H9 (cell line): ENCODE measurements at places on chromosomes 7 and 10. TPM values are rescaled to one million over a fixed set of nuclear protein-coding genes. Genes with fewer than 3 reads are reported as not detected.
A peak's percentile ranks its signal among the peaks of the same experiment; 100 is the strongest.

The CYP26C1 gene
- total RNA-seq = 0.42 and 0.79 TPM in 2 replicates

The CFAP69 gene
- 2.5 and 2.9 TPM in 2 replicates for total RNA-seq

DNA sequence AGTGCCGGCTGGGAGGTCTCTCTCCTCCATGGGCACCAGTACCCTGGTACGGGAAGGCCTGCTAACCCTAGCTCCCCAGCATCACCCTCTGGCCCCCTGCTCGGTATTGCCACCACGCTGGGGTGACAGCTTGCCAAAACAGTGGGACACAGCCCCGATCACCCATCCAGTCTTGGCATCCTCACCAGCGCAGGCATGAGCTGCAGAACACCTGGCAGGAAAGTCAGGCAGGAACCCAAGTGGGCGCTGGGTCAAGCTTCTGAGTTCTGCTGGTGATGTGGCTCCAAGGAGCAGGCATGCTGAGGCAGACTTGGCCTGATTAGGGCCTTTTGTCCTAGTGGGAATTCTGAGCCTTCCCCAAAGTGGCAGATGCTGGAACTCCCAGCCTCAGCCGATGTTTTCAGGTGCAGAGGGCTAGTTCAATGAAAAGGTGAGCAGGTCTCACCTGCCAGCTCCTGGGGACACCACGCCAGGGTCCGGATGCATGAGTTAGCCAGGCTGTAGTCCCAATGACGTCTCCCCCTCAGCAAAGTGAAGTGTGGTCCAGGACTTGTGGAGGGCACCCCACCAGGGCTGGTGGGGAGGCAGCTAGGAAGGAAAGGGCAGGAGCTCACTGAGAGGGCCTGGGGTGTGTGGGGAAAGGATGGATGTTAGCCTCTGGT lies 8.5 kb upstream of the ZNF22 start:
- peak; percentile 17 for DNase-seq

DNA sequence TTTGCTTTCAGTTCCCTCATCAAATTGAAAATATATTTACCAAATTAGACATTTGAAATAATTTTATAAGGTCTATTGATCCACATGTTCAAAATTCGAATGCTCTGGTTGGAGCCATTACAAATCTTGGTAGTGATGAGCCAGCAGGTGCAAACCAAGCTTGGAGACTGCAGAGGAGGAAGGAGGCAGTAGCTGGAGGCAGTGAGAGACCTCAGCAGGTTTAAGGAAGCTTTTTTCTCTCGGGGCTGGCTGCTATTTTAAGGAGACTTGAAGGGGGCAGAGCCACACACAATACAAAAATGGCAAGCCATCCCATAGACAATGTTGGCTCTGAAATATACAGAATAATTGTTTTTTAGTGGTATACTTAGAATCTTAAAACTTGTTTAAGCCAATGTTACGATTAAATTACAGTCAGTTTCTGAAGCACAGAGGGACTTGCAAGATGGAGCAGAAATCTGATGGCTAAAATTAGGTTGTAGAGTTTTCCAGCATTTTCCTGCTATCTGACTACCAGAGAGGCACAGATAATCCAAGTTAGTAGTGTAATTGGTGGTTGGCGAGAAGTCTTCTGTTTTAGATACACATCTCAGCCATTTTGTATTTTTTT lies 185.8 kb downstream of the SNX10 start:
- DNase-seq = no peak

- peak; percentile 27 for DNase-seq
Measured at GRCh38 chr10:133141958-133142340, 18.1 kb upstream of the KNDC1 start.

The NUTM2B gene
- total RNA-seq = 0.07 and 0.46 TPM in 2 replicates

The ZNF33B gene
- 30.9 and 39.6 TPM in 2 replicates for total RNA-seq

- peak; percentile 83 for DNase-seq
Measured at GRCh38 chr7:131945313-131945911, 389.0 kb upstream of the PODXL start.

DNA sequence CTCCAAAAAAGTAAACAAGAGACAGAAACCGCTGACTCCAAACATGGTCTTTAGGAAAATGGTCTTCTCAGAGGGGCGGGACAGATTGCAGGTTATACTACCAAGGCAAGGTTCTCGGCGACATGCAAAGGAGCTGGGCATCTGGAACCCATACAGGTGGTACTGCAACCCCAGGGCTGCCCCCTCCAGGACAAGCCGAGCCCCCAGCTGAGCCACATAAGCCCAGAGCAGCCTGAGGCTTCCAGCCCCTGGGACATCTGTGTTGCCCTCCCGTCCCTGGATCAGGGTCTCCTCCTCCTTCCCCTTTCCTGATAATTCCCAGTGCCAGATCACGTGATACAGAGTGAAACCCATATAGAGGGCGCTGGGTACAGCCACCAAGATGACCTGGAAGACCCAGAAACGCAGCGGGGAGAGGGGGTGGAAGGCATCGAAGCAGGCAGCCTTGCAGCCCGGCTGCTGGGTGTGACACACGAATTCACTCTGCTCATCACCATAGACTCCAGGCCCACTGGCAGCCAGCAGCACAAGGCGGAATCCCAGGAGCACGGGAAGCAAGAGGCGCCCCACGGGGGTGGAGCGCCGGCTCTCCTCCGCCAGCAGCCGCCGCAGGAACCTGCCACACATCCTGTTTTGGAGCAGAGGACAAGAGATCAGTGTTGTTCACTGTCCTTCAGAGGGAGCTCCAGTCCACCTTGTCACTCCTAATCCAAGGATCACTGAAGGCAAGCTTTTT lies at the start of gene GJC3:
Gene GJC3 (minus strand): TSS at position 627 of the 736 bp plus-strand sequence. CDS start 0 bp downstream, at position 627.
- peak; percentile 81 for DNase-seq

GRCh38 chr10:97726636-97727178 lies 10.2 kb upstream of the ZFYVE27 start:
- DNase-seq = peak; percentile 88

DNA sequence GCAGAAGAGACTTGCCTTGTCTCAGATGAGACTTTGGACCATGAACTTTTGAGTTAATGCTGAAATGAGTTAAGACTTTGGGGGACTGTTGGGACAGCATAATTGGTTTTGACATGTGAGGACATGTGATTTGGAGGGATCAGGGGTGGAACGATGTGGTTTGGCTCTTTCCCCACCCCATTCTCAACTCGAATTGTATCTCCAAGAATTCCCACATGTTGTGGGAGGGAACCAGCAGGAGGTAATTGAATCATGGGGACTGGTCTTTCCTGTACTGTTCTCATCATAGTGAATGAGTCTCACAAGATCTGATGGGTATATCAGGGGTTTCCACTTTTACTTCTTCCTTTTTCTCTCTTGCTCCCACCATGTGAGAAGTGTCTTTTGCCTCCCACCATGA lies 229.7 kb upstream of the KCND2 start:
- no peak for DNase-seq

- DNase-seq = no peak
Measured at GRCh38 chr10:98436704-98437103, 10.0 kb downstream of the HPS1 start.

- DNase-seq = no peak
Measured at GRCh38 chr7:81280531-81280930, 361.7 kb upstream of the SEMA3C start.

DNA sequence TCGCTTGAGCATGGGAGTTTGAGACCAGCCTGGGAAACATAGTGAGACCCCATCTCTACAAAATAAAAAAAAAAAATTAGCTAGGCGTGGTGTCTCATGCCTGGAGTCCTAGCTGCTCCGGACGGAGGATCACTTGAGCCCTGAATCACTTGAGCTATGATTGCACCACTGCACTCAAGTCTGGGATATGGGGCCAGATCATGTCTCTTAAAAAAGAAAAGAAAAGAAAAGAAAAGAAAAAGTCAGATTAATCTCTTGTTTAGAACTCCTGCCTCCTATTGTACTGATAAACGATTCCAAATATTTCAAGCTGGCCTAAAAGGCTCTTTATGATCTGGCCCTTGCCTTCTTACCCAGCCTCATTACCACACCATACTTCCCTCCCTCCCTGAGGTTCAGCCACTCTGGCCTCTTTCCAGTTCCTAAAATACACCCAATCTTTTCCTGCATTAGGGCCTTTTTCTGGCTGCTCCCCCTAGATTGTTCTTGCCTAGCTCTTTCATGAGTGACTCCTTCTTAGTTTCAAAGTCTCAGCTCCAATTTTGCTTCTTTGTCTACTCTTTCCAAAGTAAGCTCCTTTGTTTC lies 41.7 kb downstream of the VCL start:
- DNase-seq = no peak

The COL13A1 gene
- total RNA-seq = 3.1 and 3.6 TPM in 2 replicates

- no peak for DNase-seq
Measured at GRCh38 chr7:107846324-107846723, 43.3 kb upstream of the SLC26A3 start.

The FAM221A gene
- 13.4 and 15.0 TPM in 2 replicates for total RNA-seq

The PLAC9 gene
- 4.3 and 7.8 TPM in 2 replicates for total RNA-seq

The CDH23 gene
- 1.1 and 2.1 TPM in 2 replicates for total RNA-seq

DNA sequence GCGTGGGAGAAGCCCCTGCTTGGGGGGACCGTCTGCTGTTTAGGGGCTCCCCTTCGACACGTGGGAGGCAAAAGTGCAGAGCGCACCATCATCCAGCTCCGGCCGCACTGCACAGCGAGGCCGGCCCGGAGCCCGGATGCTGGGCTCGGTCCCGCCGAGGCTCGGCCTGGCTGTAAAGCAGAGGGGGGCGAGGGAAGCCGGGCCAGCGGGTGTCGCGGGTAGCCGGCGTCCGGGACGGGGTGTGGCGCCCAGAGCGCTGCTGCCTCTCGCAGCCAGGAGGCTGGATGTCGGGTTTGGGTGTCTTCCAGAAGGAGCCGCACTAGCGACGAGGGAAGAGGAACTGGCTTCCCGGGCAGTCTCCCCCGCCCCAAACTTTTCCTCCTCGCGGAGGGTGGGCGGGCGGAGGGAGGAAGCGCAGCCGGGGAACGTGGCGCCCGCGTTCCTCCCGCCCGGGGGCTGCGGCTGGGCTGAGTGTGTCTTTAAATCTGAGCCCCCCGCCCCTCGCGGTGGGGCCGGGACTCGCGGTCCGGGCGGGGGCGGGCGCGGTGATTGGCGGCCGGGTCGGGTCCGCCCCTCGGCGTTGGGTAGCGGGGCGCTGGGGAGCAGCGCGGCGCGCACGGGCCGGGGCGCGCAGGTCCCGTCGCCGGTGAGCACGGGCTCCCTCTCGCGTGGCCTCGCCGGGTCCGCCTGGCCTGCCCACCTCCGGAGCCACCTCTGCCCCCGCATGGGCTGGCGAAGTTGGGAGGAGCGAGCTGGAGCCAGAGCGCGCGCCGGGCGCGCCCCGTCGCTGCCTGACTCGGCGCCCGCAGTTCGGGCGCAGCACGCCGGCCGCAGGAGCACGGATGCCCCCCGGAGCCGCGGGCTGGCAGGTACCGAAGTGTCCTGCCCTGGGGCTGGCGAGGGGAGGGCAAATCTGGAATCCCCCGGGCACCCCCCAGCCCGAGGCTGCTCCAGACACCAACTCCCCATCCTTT lies at the start of gene PALD1:
Gene PALD1 (plus strand): TSS at position 577 of the 974 bp plus-strand sequence. CDS start 47,185 bp downstream, outside the sequence.
- peak; percentile 80 for DNase-seq
